ENCODE measurements at places on chromosomes 1 and 21. TPM values are rescaled to one million over a fixed set of nuclear protein-coding genes. Genes with fewer than 3 reads are reported as not detected.

GRCh38 chr1:64039390-64039926 lies 164.0 kb upstream of the UBE2U start:
- peak; percentile 84 for DNase-seq

- DNase-seq: no peak
These were observed 8.2 kb downstream of the IFFO2 start for GRCh38 chr1:18948048-18948912.

TMPRSS2 gene
- not detected for polyA plus RNA-seq

NEXN gene
- 1.0 TPM for polyA plus RNA-seq

GRCh38 chr1:37442644-37443043 lies 31.7 kb upstream of the ZC3H12A start:
- DNase-seq: no peak

DNA sequence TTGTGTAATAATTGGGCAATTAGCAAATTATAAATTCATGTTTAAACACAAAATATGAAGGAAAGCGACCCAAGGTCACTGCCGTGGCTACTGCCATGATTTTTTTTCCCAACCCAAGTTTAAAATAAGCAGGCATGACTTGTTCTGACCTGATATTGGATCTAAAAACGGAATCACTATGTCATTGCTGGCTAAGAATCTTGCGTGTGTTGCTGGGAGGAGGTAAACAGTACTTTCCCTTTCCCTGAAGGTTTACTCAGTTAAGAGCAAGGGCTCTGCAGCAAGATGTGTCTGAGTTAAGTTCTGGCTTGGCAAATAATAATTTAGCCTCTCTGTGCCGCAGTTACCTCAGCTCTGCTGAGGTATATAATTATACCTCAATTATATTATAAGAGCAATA lies 125.7 kb upstream of the L1TD1 start:
- DNase-seq: no peak
